ENCODE measurements at places on chromosomes 6 and 20.
A peak's percentile ranks its signal among the peaks of the same experiment; 100 is the strongest.

DNA sequence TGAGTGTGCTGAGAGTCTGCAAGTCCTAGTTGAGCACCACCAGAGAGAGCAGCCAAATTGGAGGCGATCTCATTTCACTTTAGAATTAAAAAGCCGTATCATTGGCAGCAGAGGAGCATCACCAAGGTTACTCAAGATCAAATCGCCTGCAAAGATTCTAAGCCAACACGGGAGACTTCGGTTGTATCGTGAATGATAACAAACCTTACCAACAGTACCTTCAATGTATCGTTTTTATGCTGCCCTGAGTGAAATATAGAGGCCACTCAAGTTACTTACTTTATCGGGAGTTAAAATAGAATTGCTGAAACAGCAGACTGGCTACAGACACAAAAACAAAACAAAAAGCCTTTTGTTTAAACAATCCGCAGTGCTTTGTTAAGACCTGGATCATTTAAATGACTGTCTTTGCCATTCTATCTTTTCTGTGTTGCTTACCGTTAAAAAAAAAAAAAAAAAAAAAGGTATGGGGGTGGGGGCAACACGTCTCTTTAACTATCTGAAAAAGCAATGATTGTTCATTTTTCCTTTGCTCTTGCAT lies 14.2 kb downstream of the NHSL1 start:
- no peak for DNase-seq

DNA sequence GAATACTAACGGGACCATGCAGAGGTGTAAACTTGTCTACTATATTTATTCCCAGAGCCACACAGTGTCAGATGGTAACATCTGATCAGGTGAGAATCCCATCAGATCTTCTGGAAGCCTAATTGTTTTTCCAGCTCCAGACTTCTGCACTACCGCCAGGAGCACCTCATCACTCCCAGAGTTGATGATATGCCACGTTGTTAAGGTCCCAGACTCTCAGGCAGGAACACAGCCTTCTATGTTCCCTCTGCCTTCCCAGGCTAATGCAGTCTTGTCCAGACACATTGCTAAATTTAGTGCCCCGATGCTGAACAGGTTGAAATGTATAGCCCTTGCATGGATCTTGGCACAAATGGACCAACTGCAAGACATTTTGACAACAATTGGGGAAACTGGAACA lies 86.2 kb downstream of the PROKR2 start:
- DNase-seq = no peak

- DNase-seq = no peak
Measured at GRCh38 chr6:81366972-81367371, 385.5 kb downstream of the TENT5A start.

- no peak for DNase-seq
Measured at GRCh38 chr6:6407071-6407741, 86.7 kb upstream of the F13A1 start.

DNA sequence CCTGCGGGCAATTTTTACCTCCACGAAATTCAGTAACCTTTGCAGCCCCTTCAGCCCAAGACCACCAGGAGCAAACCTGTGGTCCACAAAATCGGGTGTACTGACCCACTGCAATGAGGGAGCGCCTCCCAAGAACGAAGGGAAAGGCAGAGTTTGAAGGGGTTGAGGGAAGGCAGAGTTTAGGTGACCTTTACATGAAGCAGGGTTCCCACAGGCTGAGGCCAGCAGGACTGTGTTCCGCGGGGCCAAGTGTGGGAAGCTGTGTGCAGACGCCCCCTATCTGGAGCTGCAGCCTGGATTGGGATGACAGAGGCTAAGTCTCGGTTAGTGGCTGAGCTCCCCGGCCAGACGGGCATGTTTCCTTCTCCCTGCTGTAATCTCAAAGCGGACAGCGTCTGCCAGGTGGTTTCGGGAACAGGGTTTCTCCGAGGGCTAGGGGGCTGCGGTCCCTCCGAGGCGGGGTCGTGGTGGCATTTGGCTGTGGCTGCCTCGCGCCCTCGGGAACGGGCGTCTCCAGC lies 826 bp upstream of the PYGB start:
- DNase-seq = peak; percentile 30

- no peak for DNase-seq
Measured at GRCh38 chr20:37570419-37570818, 42.7 kb upstream of the BLCAP start.

DNA sequence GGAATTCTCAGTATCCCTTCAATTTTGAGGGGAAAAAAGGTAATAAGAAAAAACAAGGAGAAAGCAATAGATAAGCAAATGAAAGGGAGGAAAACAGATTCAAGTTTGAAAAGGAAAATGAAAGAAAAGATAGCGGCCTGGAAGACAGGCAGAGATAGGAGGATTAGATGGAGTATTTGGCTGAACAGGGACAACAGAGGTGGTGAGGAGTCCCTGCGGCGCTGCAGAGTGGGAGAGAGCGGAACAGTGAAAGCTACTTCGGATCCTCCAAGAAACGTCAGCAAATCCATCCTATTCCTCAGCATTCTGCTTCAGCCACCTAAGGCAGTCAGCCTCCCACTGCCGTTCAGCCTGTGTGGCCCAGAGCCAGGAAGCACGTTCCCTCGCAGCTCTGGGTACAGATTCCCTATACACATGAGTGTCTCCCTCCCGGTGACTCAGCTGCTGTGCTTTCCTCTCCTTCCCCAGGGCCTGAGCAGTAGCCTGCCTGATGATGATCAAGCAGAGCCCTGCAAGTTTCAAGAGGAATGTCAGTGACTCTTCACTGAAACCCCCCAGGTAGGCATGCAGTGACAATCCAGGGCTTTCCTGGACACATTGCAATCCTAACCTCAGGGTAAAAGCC lies 43.4 kb upstream of the CDYL start:
- DNase-seq = peak; percentile 86

- DNase-seq = no peak
Measured at GRCh38 chr6:110401585-110402176, 13.7 kb downstream of the DDO start.

GRCh38 chr6:71079677-71080076 lies 122.8 kb upstream of the B3GAT2 start:
- peak; percentile 47 for DNase-seq
